ENCODE measurements at places on chromosomes 5 and 9. TPM values are rescaled to one million over a fixed set of nuclear protein-coding genes. Genes with fewer than 3 reads are reported as not detected.

DNA sequence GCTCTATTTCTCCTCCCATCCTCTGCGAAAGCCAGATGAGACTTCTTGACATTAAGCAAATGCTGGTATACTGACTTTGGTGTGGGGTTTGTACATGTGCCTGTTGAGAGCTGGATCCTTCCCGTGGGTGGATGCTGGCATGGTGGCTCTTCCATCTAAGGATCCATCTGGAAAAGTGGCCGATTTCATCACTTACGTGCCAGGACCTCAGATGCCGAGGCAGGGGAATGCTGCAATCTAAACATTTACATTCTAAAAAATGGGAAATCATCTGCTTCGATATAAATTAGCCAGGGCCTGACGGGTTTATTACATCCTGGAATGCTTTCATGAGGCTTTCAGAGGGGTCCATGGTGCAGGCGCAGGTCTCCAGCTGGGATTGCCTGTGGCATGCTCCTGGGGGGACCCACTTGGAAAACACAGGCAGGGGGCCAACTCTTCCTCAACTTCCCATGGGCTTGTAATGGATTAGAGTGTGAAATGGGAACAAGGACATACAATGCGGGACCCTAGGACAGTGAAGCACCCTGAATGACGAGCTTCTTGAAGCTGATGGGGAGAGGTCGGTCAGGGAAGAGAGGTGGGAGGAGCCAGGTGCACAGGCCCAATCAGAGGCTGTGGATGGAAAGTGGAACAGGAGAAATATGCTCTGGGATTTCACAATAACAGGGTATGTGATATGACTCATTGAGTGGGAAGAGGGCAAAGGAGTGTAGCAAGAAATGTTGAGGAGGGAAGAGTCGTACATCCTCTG is 105.5 kb upstream of the PITX1 start:
- no peak for DNase-seq

GRCh38 chr5:1245905-1246576 is 20.9 kb downstream of the SLC6A18 start:
- DNase-seq = no peak

- DNase-seq = no peak
Measured at GRCh38 chr9:86434039-86434726, 80.0 kb upstream of the TUT7 start.

GRCh38 chr5:72313141-72313540 is 6.9 kb downstream of the MRPS27 start:
- no peak for DNase-seq

- DNase-seq = no peak
Measured at GRCh38 chr5:137401946-137402345, 97.2 kb downstream of the SPOCK1 start.

The BTNL3 gene
- not detected for total RNA-seq

DNA sequence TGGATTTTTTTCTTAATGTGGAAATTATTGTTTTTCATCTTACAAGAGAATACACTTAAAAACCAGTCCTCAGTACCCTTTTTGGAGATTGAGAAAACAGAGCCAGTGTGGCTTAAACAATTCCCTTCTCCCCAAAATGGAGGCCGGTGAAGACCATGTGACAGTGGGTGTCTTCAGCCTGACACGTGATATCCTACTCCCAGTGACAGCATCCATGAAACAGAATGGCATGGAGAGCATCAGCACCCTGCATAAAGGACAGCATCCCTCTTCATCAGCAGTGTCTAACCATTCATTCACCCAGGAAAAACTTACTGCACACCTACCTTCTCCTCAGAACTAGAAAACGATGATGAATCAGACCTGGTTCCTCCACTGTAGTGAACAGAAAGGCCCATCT is 103.4 kb upstream of the RAI14 start:
- no peak for DNase-seq

DNA sequence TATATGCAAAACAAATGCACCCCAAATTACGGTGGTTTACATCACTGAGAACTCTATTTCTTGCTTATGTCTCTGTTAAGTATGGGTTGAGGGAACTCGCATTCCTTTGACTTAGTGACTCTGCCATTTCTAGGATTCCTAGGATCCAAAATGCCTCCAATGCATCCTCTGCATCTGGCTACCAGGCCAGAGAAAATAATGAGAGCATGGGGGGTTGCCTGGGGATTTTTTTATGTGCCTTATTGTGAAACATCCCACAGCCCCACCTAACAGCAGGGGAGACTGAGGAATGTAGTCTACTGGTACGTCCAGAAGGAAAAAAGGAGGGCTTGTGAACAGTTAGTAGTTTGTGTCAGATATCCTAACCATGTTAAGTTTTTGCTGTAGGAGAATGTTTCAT is 466.0 kb upstream of the ARRDC3 start:
- DNase-seq = no peak

- no peak for DNase-seq
Measured at GRCh38 chr9:131411719-131412681, 18.1 kb downstream of the PRRC2B start.

DNA sequence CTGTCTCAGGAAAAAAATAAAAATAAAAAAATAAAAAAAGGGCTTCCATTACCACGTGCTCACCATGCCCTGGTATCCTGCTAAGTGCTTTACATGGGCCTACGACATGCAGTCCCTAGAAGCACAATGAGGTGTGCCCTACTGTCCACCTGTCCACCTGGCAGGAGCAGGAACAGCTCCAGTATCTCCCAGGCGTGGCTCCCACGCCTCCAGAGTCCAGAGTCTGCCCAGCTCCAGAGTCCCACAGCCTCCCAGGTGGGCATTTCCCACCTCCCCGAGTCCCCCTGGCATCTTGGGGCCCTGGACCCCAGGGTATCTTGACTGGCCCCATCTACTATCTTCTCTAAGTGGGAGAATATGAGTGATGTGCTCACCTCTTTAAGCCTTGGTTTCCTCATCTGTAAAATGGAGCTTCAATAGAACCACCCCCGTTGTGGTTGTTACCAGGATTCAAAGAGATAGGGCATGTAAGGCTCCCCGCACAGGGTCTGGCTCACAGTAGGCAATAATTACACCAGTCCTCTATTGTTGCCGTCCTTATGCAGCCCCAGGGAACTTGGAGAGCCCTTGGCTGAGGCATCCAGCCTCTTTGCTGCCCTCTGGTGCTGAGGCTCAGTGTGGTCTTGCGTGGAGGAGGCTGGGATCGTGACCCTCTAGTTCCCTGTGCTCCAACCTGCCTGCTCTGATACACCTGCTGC is 8.9 kb downstream of the CXCL14 start:
- DNase-seq = no peak

The CPLANE1 gene
- 10.4 TPM for total RNA-seq

- no peak for DNase-seq
Measured at GRCh38 chr5:40364441-40364840, 315.3 kb upstream of the PTGER4 start.

DNA sequence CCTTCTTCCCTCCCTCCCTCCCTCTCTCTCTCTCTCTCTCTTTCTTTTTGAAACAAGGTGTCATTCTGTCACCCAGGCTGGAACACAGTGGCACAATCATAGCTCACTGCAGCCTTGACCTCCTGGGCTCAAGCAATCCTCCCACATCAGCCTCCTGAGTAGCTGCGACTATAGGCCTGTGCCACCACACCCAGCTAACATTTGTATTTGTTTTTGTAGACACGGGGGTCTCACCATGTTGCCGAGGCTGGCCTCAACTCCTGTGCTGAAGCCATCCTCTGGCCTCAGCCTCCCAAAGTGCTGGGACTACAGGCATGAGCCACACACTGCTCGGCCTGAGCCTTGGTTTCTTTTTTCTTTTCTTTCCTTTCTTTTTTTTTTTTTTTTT is 45.8 kb downstream of the PLPP7 start:
- no peak for DNase-seq

The UGT3A2 gene
- total RNA-seq = not detected

The LCN12 gene
- 4.9 TPM for total RNA-seq

DNA sequence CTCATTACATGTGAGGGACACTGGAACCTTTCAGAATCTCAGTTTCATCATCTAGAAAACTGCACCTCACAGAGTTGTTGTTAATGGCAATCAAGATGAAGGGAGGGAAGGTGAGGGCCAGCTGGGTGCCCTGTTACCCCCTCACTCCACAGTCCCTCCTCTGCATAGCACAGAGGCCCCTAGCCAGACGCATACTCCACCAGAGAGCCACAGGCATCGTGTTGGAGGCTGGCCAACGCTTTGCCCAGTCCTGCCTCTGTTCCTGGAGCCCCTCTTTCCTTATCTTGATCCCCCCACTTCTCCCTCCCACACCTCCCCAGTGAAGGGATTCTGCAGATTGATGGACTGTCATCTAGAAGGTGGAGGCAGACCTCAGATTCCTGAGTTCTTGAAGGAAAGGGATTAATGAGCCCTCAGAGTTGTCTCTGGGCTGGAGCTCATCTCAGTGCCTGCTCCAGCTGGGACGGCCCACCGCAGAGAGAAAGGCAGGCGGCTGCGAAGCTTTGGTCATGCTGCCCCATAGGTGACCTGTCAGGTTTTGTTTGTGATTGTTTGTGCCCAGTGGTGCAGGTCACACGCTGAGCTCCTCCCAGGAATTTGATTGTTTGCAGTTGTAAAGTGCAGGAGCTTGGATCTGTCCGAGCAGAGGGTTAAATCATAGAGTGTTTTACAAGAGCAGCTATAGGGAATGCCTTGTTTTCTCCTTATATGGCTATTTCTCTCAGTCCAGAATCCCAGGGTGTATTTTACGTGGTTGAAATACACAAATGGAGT is 487.3 kb downstream of the CCDC171 start:
- no peak for DNase-seq

The AIF1L gene
- 0.44 TPM for total RNA-seq

DNA sequence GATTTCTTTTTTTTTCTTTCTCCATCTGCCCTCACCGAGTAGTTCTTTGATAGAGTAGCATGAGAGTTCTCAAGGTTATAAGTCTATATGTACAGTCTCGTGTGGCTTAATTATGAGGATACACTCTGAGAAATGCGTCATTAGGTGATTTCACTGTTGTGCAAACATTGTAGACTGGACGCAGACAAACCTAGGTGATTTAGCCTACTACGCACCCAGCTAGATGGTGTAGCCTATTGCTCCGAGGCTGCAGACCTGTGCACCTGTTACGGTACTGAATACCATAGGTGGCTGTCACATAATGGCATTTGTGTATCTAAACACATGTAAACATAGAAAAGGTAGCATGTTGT is 26.9 kb upstream of the CORO2A start:
- no peak for DNase-seq

DNA sequence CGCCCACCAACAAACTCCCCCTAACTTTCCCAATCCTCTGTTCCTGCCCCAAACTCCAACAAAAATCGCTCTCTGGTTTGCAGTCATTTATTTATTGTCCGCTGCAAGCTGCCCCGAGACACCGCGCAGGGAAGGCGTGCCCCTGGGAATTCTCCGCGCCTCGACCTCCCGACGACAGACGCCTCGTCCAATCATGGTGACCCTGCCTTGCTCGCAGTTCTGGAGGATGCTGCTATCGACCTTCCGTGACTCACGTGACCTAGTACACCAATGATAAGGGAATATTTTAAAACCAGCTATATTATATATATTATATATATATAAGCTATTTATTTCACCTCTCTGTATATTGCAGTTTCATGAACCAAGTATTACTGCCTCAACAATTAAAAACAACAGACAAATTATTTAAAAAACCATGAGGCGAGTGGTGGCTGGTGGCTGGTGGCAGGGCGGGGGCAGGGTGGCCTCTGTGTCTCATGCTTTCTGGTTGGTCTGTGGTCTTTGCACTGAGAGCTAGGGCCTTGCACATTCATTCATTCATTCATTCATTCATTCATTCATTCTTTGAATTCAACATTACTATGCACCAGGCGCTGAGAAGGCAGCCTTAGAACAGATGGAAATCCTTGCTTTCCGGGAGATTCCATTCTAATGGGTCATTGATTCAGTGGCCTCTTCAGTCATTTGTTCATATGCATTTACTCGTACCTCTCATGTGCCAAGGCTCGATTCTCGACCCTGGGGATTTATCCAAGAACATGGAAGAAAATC is 37.9 kb downstream of the FGF18 start:
- DNase-seq = no peak

GRCh38 chr5:52987711-52988331 is 1.3 kb upstream of the ITGA2 start:
- no peak for DNase-seq

- DNase-seq = no peak
Measured at GRCh38 chr9:129138476-129139232, 27.4 kb downstream of the PTPA start.
